NCI-H2171 (cell line): ENCODE measurements at places on chromosomes 6 and 20.

GRCh38 chr6:47076422-47077344, 34.6 kb upstream of the ADGRF1 start:
- no peak for DNase-seq

- peak; percentile 32 for DNase-seq
Observed at GRCh38 chr6:26065952-26066380, 21.3 kb upstream of the HFE start.

GRCh38 chr6:122284848-122285247, 114.6 kb upstream of the HSF2 start:
- no peak for DNase-seq

DNA sequence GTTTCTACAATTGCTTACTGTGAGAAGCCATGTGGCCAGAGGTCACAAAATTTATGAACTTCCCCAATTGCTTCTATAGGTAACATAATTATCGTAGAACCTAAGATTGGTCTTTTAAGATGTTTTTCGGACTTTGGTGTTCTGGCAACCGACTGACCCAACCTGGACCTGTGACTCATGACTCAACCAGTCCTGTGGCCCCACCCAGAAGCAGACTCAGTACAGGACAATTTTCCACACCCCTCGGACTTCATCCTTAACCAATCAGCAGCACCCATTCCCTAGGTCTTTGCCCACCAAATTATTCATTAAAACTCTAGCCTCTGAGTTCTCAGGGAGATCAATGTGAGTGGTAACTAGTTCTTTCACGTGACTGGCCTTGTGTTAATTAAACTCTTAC, 26.4 kb upstream of the AKAP12 start:
- DNase-seq = no peak

DNA sequence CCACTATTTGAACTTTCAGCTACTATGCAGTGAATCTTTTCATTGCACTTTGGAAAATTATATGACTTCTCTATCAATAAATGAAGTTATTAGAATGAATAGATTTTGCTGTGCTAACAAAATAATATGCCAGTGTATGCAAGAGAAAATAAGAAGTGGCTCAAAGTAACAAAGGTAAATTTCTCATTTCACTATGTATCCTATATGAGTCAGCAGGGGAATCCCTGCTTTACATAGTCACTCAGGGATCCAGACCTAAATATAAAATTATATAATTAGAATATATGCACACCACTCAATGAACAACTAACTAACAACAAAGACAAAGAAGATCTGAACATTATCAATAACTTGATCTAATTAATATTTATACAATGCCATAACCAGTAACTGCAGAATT, 390.8 kb upstream of the IRAK1BP1 start:
- DNase-seq = no peak

DNA sequence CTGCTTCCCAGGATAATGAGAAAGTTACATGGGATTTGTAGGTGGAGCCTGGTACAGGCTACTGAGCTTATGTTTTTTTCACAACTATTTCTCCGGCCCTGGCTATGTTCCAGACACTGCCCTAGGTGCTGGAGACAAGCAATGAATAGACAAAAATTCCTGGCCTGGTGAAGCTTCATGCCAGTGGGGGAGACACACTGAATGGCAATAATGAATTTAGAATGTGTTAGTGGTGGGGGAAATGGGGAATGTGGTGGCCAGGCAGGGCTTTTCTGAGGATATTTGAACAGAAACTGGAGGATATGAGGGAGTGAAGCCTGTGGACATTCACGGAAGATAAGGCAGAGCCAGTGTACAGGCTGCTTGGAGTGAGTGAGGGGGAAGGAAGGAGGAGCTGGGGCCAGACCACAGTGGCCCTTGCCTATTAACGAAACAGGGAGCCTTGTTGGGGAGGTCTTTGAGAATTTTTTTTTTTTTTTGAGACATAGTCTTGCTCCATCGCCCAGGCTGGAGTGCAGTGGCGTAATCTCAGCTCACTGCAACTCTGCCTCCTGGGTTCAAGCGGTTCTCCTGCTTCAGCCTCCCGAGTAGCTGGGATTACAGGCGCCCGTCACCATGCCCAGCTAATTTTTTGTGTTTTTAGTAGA, 6.6 kb downstream of the FOXS1 start:
- no peak for DNase-seq

DNA sequence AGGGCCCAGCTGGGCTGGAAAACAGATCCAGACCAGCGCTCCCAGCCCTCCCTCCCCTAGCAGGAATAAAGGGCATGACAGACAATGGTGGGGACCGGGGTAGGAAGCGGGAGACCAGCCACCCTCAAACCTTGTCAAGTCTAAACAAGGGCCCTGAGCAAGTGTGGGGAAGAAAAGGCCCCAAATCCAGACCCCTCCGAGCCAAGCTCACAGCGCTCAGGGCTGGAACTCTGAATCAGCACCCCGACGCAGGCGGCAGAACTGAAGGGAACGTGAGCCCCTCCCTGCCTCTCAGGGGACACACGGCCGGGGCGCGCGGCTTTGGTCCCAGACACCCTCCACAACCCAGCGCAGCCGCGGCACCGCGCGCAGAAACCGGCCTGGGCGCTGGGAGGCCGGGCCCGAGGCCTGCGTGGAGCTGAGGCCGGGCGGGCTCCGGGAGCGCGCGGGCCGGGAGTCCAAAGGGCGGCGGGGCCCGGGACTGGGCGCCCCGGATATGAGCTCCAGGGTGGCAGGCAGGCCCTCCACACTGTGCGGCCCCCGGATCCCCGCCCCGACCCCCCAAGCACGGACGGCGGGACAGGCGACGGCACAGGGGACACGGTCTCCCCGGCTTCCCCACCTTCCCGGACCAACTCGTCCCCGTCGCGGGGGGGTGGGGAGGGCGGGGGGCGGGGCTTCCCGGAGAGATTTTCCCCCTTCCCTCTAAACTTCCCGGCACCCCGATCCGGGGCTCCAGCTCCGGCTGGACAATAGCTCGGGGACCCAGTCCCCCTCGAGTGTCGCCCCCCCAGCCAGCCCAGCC, 641 bp downstream of the TEAD3 start:
- DNase-seq = no peak

DNA sequence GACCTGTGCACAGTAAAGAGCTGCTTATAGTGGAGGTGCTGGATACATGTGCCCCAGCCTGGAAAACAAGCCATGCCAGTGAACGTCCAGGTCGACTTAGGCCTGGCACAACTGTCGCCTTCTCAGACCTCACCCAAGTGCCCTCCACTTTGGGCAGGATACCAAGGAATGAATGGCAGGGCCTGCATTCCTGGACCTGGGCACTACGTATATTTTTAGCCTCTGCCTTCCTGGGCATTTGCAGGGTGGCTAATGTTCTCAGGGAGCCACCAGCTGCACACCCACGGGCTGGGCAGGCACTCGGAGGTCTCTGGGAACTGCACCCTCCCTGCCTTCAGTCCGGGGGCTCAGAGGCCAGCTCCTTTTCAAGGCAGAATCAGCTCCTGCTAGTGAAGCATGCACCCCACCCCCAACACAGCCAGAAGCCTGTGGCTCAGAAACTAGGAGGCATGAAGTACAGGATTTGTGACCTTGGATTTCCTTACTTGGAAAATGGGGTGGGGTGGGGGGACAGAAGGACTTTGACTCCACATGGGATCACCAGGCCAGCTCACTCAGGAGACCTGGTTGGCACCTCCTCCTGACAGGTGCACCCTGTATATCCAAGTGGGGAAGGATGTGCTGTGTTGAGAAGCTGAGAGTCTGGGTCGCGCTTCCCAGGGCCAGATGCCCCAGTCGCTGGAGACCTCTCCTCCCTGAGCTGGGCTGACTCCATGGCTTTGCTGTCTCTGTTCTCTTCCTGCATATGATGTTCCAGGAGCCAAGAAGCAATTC, 2.5 kb upstream of the LSM14B start:
- no peak for DNase-seq
